ENCODE measurements at places on chromosomes 13 and 19.

GRCh38 chr13:105972811-105973590 lies 562.5 kb downstream of the EFNB2 start:
- DNase-seq: no peak

- DNase-seq: no peak
Observed at GRCh38 chr13:43545317-43545874, 241.4 kb downstream of the ENOX1 start.

DNA sequence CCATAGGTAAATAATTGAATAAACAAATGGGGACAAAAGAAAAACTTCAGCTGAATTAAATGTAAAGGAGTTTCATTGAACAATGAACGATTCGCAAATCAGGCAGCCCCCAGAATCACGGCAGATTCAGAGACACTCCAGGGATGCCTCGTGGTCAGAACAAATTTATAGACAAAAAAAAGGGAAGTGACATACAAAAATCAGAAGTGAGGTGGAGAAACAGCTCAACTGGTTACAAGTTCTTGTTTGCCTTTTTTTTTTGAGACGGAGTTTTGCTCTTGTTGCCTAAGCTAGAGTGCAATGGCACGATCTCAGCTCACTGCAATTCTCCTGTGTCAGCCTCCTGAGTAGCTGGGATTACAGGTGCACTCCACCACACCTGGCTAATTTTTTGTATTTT lies 5.7 kb downstream of the ZNF566 start:
- DNase-seq: no peak

DNA sequence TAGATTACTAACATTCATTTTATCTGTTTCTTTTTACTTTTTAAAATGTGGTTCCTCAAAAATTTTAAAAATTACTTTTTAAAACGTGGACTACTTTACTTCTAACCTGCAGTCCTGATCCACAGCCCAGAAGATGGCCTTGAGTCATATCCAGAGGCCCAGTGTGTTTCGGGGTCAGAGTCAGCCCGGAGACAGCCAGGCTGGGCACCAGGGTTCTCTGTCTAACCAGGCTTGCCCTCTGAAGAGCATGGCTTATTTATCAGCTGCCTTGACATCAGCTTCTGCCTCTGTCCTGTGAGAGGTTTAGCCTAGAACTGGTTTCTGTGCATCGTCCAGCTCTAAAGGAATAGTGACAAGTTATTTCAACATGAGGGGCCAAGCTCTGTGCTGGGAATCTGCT lies 332.0 kb downstream of the FGF9 start:
- no peak for DNase-seq

- DNase-seq: no peak
Observed at GRCh38 chr13:106496072-106496997, 39.1 kb downstream of the EFNB2 start.

DNA sequence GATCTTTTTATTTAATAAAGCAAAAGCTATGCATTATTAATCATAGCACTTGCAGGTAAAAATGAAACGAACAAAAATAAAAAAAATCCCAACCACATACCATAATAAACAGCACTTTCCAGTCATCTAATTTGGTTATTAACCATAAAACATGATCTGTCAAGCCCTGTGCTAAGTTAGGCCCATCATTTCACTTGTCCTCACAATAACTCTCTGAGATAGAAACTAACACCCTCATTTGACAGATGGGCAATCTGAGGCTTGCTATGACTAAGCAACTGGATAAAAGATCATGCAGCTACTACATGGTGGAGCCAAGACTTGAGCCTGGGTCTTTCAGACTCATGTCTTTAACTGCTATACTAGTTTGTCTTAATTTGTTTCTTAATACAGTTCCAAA lies 21.8 kb downstream of the PROSER1 start:
- DNase-seq: no peak

DNA sequence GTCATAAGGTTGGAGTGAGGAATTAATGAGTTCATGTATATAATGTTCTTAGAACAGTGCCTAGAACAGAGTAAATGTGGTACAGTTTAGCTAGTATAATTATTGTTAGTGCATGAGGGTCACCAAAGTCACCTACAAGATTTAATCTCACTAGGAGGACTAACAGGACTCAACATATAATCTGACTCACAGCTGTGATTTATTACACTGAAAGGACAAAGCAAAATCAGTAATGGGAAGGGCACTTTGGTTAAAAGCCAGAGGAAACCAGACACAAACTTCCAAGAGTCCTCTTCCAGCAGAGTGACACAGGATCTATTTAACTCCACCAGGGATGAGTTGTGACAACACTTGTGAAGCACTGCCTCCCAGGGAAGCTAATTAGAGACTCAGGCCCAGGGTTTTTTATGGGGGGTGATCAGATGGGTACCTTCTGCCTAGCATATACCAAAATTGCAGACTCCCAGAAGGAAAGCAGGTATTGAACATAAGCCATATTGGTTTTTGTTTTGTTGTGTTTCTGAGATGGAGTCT lies 341.2 kb upstream of the DACH1 start:
- DNase-seq: no peak

- no peak for DNase-seq
Observed at GRCh38 chr19:23440207-23440606, 44.9 kb upstream of the ZNF91 start.

GRCh38 chr13:44758630-44759383 lies 182.7 kb upstream of the TSC22D1 start:
- no peak for DNase-seq

DNA sequence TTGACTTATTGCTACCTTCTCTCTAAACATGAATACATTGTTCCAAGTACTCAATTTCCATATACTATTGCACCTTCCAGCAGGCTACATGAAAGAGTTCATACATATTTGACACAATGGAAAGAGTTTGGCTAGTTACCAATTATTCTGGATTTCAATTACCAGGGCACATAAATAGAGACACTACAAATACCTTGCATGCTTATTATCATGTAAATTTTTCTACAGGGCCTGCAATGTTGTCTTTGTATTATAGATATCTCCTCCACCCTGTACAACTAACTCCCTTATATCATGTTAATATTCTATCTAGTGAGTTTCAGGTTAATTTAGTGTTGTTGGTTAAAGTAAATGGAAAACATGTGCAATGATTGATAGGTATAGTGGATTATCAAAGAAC lies 540.7 kb upstream of the SLITRK5 start:
- no peak for DNase-seq

GRCh38 chr13:32491028-32491427 lies 47.6 kb downstream of the N4BP2L2 start:
- no peak for DNase-seq

- DNase-seq: peak; percentile 10
Observed at GRCh38 chr13:30978981-30979956, 46.8 kb downstream of the TEX26 start.

DNA sequence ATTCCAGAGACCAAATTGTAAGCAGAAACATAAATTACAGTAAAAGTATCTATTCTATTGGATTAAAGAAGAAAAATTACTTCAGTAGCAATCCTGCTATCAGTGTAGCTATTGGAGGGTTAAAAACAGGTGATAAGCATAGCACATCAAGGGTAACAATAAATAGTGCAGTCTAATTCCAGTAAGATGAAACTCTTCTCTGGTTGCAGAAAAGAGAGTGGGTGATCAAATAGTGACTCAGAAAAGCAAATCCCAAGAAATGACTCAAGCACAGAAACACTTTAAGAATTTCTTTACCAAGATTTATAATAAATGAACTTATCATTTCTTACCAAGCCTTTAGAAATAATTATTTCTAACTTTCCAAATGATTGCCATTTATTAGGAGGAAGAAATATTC lies 135.7 kb downstream of the LMO7 start:
- no peak for DNase-seq

- DNase-seq: no peak
Observed at GRCh38 chr13:39259371-39260140, 221.3 kb downstream of the NHLRC3 start.

DNA sequence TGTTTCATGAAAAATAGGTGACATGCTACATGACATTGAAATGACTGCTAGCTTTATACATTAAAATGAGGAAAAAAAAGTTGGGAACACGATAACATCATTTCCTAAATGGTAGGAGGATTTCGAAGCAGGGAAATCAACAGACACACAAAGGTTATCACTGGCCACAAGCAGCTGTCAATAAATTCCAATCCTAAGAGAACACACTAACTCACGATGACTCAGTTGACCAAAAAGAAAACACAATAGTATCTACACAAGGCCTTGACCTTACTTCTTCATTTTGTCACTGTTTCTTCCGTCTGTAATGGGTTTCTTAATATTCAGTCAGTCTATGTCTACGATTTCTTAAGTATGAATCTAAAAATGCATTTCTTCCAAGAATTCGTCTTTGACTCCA lies 36.5 kb downstream of the STARD13 start:
- DNase-seq: no peak

DNA sequence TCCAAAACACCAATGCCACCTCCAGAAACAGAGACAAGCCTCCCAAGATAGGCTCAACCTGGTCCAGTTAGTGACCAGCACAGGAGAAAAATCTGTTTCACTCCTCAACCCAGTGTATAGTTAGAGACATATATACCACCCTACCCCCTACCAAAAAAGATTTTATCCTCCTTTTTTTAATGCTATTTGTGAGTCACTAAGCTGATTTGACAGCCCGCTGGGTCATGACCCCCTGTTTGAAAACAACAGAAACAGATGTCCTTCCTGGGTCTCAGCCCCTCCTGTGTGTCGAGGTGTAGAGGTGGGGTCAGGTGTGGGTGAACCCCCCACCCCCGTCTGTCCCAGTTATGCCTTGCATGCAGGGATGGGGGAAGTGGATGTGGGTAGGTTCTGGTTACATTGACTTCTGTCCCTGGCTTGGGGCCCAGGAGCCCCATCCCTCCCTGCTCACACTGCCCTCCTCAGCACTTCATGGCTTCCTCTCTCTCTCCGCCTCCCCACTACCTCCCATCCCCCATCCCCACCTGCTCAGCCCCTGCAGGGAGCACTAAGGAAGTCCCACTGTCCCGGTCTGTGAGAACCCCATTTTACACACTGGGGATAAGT lies 14.0 kb upstream of the TOMM40 start:
- no peak for DNase-seq

- DNase-seq: no peak
Observed at GRCh38 chr13:76266561-76266960, 619.6 kb downstream of the KCTD12 start.

DNA sequence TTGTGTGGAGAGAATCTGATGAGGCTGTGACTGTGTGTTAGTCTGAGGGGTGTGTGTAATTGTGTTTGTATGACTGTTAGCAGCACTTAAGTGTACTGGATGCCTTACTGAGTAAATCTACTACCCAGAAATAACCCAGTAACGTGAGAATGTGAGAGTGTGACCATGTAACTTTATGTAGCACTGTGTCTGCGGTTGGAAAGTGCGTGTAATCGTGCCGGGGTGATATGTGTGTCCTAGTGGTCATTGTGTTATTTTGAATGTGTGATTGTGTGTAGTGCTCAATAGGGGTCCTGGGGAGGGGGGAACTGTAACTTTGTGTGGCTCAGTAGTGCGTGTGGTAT lies 550 bp downstream of the ZNF383 start:
- no peak for DNase-seq

GRCh38 chr13:33994198-33994597 lies 176.2 kb downstream of the RFC3 start:
- DNase-seq: no peak

DNA sequence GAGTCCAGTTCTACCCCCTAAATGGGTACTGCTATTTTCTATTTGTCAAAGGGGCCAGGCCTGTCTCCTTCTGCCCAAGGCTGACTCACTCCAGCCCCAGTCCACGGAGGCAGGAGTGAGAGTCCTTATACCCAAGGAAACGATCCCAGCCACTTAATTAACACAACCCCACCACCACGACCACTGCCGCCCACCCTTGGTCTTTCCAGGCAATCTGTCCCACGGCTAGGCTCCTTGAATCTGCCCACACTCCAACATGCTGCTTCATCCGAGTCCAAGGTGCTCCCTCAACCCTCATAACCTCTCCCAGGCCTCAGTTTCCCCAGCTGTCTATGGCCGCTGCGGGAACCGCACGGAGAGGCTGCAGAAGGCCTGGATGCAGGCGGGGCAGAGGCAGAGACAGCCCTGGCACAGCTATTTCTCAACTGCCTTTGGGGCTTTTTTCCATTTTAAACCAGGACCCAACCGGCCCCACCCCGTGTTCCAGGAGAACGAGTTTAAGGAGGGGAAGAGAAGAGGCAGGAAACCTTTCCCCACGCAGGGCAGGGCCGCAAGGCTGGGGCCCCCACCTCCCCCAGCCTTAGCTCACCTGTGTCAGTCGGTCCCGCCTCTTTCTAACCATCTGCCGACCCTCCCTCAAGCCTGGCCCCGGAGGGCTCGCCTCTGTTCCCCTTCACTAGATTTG lies 746 bp downstream of the RAB3D start:
- no peak for DNase-seq

DNA sequence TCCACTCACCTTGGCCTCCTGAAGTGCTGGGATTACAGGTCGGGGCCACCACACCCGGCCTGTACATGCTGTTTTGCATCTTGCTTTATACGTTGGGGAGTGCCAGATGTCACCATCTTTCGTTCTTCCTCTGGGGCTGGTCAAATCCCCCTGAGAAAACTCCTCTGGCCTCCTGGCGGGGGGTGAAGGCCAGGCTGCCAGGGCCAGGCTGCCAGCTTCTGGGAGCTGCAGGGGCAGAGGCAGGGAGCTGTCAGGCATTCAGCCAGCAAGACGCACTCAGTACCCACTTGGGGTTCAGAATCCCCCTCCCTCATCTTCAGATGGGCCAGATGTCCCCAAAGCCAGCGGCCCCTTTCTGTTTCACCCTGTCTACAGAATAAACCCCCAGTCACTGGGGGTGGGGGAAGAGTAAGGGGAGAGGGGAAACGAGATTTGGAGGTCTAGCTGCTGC lies 16.1 kb downstream of the ZSWIM9 start:
- no peak for DNase-seq

Data from stimulated activated CD8-positive, alpha-beta memory T cell treated with anti-CD3 and anti-CD28 coated beads, Interleukin-15, amount 100 ng/mL, for 1 hour (primary cell).